ENCODE measurements at places on chromosomes 3 and 15.

GRCh38 chr3:170876537-170876936 lies 6.5 kb upstream of the RPL22L1 start:
- no peak for DNase-seq

- DNase-seq = no peak
Measured at GRCh38 chr3:18044971-18045880, 302.8 kb upstream of the TBC1D5 start.

DNA sequence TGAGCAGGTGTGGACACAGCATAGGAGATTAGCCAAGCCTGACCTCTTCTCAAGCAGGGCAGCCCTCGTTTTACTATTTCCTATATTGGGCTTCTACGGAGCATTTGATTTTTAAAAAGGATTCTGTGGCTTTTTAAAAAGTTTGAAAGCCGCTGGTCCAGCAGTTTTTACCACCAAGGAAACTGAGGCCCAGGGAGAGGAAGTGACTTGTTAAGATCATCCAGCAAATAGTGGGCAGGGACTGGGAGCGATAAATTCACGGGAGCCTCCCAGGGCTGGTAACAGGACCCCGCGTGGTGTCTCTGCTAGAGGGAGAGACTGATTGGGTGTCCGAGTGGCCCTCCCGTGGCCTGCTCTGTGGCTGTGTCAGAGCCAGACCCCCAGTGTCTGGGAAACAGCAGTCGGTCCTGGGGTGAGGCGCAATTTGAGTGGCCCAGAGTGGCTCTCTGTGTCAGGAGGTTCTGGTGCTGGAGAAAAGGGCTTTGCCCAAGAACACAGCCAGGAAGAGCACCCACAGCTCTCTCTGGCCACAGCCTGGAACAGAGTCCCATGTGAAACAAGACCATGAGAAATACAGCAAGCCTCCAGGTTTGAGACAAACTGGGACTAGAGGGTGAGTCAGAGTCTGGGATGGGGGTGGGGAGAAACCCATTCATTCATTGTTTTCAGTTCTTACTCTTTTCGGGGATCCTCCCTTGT lies 4.2 kb downstream of the FURIN start:
- DNase-seq = no peak

GRCh38 chr15:61687651-61688050 lies 372.6 kb downstream of the VPS13C start:
- DNase-seq = no peak

GRCh38 chr3:38227989-38228388 lies 37.6 kb upstream of the SLC22A13 start:
- no peak for DNase-seq

- DNase-seq = no peak
Measured at GRCh38 chr3:197368330-197368729, 69.9 kb upstream of the DLG1 start.

DNA sequence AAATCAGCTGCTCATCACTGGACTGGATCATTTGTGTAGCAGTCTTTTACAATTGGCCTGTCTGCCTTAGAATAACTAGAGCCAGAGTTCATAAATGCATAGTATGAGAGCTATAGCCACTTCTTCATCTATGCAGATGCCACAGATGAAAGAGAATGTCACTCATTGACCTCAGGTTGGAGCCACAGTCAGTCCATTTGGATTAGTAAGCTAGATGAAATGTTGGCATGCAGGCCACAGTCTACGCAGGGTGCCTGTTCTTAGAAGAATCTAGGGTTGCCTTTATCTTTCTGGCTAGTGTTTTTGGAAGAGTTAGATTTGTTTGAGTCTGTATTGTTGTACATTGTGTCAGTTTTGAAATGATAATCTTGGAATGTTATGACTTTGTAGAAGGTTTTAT lies 25.4 kb upstream of the EDEM1 start:
- no peak for DNase-seq

DNA sequence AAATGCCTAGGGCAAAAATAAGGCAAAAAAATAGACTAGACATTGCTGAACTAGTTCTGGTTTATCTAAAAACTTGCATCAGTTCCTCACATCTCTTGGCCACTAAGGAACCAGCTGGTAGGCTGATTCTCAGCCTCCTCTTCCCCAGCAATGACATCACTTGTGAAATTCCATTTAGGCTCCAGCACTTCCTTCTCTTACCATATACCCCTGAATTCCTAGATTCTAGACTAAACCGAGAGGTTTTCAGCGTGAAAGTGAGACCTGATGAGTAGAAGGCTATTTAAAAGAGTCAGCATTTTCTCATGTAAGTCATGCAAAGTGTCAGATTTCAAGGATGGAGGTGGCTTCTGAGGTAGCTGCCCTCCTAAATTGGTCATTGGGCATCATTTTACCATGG lies 247.1 kb upstream of the CDIN1 start:
- no peak for DNase-seq

DNA sequence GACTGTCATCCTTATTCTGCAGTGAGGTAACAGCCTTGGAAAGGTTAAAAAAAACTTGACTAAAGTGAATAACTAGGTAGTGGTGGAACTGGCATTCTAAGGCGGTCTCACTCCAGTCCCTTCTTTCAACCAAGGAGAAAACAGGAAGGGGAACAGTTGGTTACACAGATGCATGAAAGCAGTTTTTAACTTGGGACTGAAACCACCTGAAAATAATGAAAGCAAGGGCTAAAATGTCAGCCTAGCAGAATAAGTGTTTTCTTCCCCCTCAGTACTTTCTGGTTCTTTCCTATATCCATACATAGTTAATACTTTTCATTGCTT lies 748 bp upstream of the AVEN start:
- no peak for DNase-seq

DNA sequence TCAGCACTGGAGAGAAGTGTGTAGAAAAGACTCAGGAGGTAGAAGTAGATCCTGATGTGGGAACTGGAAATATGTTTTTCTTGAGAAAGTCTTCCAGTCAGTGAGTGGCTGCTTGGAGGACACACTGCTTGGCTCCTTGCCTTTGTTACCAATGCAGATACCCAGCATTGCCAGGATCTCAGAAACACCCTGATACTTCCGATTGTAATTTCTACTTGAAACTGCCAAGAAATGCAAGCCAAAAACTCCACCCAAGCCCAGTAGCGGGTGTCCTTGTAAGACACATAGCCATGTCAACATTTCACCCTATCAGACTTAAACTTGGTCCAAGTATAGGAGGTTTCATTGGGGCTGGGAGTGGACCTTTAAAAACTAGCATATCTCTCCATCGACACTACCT lies 141.8 kb downstream of the ALDH1A2 start:
- DNase-seq = no peak

GRCh38 chr3:58411036-58411435 lies 22.6 kb downstream of the PDHB start:
- DNase-seq = no peak

DNA sequence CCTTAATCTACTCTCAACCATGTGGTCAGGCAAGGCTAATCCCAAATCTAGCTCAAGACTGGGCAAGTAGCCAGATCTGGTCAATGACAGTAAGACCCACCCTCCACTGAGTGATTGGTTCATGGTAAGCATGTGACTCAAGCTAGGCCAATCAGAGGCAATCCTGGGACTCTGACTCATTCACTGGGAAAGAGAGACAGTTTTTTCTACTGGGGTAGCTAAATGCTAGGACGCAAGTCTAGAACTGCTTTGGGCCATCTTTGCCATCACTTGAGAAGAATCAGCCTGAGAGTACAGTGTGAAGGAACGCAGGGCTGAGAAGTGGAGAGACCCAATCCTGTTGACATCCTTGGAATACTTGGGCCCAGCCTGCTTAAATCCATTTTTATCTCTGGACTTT lies 9.4 kb upstream of the RAD18 start:
- no peak for DNase-seq

DNA sequence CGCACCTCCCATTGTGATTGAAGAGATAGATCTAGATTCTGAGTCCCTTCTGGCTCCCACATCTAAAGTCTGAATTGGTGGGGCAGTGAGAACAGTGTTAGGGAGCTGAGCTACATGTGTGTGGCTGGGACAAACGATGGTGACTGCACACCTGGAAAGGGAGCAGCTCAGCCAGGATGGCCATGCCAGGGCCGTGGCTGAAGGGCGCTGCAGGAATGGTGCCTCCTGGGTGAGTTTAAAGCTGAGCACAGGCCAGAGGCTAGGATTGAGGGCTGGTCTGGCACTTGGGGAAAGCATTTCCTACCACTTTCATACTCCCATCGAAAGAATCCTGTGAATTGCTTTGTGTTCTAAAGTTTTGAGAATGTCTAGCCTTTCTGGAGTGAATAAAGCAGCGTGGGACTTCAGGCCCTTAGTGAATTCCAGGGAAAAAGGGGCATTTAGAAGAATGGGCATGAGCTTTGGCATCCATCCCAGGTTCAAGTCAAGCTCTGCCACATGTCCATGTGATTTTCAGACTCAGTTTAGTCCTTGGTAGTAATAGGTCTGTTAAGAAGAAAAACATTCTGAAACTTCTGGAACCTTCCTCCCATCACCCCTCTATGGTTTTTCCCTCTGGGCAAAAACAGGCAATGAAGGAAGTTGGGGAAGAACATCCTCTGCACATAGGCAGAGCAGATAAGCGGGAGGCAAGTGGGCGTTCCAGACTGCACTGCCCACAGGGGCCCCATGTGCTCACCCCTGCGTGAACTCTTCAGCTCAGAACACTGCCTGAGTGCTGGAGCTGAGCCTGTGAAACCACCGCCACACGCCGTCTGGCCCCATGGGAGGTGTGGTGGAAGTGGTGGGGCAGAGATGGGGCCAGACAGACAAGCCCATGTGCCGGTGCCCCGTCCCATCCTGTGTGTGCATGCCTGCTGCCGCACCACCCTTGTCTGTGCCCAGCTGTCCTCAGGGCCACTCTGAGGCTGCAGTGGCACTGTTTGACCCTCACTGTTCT lies 12.9 kb upstream of the CPNE9 start:
- DNase-seq = no peak

- no peak for DNase-seq
Measured at GRCh38 chr15:68345481-68345880, 67.9 kb downstream of the FEM1B start.

DNA sequence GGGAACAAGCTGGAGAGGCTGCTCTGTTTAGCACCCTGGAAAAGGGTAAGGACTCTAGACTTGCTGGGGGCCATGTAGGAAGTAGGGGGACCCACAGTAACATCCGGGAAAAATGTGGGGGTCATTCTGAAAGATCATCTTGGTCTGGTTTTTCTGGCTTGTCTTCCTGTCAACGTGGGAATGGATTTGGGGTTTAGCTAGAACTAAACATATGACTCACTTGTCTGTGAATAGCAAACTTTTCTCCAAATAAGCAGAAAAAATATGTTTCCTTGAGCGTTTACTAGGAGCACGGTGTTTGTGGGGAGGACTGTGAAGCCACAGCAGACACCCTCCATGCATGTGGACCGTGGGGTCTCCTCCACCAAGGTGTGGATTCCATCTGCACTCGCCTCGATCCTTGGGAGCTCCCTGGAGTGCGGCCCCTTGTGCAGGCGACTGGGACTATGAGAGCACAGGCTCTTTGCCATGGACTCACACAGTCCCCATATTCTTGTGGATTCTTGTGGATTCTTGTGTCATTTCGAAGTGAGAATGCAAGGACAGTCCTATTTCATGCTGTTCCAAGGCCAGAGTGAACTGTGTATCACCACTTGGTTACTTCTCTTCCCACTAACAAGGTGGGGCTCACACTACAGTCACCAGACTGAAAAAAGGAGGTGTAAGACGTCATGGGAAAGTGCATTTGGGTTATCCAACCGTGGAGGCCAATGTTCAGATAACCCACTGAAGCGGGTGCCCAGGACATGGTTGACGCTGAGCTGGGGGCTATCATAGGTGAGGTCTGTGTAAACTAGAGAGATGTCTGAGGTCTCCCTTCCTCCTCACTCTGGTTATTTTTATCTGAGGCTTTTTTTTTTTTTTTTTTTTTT lies 25.5 kb downstream of the PGPEP1L start:
- no peak for DNase-seq

DNA sequence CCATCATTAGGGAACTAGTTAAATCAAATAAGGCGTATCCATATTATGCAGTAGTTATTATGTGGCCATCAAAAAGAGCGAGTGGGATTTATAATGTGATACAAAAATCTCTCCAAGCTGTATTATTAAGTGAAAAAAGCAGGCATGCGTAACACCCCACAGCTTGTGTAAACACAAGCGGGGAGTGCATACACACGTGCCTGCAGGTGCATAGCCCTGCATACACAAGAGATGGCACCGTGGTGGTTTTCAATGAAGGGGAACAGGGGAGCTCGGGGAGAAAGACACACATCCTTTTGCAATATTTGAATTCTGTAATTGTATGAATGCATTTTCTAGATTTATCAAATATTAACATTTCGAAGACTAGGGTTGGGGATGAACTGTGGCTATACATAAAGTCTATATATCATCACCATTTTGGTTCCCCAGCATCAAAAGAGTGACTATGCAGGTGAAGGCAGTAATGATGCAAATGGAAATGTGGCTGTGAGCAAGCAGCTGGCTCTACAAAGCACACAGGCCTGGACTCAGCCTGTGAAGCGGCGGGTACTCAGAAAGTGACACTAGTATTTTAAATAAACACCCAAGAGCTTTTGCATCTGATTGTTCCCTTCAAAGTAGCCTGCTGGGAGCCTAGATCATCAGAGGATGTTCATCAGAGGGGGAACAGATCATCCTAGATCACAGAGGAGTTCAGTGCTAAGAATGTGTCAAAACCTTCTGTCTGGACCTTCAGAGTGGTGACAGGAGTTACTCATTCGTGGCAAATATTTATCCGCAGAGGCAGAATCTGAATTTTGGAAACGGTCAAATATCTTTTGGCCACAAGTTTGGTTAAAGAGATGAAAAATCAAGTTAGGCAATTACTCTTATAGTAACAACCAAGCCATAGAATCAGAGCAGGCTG lies 9.4 kb upstream of the KIF7 start:
- no peak for DNase-seq

DNA sequence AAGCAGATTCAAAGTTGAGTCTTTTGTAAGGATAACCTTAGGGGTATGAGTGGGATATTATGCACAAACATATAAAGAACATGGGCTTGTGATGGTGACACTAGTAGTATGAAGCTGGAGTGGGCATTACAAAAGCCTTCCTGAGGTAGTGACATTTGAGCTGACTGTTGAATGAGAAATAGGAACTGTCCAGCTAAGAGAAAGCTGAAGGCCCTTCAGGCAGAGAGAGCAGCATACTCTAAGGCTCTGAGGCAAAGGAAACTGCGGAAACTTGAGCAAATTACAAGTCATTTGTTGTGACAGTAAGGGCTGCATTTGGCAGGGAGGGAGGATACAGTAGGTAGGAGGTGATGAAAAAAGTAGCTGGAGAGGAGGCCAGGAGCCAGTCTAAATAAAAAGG lies 190.7 kb upstream of the CD96 start:
- DNase-seq = no peak

GRCh38 chr3:35651426-35651825 lies 12.1 kb downstream of the ARPP21 start:
- DNase-seq = no peak
